ENCODE measurements at places on chromosomes 7 and 10.

DNA sequence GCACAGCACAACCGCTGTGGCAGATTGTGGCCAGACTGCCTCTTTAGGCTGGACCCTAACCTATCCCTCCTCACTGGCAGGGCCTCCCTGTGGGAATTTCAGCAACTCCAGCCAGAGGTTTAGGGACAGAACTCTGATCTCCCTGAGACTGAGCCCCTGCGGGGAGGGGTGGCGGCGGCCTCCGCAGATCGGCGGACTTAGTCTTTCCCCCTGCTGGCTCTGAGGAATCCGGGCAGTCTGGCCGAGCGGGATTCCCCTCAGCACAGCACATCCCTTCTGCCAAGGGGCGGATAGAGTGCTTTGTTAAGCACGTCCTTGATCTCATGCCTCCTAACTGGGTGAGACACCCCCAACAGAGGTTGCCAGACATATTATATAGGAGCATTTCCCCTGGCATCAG is 224.2 kb upstream of the NPY start:
- no peak for DNase-seq

DNA sequence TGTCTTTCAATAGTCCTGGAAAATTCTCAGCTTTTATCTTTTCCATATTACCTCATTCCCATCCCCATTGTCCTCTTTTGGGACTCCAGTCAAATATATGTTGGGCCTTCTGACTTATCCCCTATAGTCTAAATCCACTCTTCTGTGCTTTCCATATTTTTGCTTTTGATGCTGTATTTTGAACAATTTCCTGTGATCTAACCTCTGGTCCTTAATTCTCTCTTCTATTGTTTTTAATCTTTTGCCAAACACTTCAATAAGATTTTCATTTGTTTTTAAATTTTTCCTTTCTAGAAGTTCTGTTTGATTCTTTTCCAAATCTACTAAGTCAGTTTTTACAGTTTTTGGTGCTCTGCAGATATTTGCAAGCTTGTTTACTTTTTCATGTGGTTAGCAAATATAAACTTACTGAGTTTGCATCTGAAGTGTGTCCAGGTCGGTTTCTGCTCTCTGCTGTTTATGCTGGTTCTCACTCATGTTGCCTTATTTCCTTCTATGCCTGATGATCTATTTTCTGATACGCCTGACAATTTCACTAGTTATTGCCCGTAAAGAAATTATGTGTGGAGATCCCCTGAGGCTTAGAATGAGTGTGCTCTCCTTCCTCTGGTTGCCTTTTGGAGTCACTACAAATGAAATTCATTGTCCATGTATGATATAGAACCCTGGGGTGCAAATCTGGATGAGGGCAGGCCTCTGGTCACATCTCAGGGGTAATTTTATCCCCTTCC is 110.4 kb downstream of the RBM20 start:
- DNase-seq: no peak

DNA sequence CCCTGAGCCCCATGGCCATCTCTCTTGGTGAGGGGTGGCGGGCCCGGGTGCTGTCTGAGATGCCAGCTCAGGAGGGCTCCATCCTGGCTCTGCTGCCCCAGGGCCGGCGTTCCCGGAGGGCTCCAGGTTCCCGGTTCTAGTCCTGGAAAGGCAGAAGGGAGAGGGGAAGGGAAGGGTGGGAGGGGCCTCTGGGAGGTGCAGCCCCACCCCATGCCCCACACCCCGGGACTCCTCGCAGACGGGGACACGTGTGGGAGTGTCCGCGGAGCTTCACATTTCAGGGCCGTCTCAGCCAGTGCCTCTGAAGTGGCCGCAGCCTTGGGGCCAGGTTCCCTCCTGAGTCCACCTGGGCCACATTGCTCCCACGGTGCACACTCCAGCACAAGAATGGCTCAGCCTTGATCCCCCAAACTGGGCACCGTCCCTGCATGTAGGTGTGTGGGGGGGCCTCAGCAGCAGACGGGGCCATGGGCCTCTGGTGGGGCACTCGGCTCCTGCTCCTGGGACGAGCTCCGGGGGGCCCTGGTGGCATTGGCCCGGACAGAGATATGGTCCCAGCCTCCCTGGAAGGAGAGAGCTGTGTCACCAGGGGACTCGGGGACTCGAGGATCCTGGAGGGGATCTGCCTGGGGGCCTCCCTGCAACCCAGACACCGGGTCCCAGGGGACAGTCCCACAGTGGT is 5.8 kb downstream of the BHLHA15 start:
- peak; percentile 63 for DNase-seq

GRCh38 chr7:54785261-54785660 is 26.2 kb upstream of the SEC61G start:
- DNase-seq: no peak

DNA sequence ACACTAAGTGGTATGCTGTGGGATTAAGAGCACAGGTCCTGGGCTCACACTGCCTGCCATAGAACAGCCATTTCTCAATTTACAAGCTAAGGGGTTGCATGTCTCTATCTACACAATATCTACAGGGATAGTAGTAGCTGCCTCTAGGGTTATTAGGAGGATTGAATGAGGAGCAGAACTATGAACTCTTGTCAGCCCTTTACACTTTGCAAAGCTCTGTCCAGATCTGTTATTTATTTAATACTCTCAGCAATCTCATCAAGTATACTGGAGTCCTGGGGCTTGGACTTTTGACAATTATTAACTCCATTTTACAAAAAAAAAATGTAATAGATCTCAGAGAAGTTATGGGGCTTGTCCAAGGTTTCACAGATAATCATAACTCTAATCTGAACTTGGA is 6.8 kb downstream of the OPALIN start:
- no peak for DNase-seq
